ENCODE measurements at places on chromosomes 12 and 14.
A peak's percentile ranks its signal among the peaks of the same experiment; 100 is the strongest.

DNA sequence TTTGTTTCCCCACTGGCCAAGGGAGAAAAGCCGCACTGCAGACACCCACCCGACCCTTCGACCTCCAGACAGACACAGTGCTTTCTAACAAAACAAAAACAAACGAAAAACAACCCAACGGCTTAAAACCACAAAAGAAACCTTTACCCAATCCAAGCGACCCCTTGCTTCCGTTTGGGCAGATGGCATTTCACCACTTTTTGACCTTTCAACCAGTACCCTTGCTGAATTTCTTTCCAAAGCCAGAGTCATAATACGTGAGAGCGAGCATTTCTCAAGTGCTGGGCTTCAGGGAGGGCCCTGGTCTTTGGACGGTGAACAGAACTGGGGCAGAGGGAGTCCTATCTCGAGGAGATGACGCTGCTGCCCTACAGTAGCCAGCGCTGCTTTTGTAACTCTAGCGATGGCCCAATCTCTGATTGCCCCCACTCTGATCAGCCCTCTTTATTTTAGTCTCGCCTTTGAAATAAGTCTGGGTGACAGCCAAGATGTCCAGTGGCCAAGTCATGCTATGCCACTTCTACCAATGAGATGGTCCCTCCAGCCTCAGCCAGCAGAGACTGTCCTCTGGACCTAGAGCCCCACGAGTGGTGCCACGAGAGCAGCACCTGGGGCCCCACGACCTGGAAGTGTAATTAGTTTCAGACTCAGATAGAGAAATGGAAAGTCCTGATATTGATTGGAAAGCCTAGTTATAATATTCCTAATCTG is 21.9 kb upstream of the ADIPOR2 start:
- peak; percentile 66 for DNase-seq

DNA sequence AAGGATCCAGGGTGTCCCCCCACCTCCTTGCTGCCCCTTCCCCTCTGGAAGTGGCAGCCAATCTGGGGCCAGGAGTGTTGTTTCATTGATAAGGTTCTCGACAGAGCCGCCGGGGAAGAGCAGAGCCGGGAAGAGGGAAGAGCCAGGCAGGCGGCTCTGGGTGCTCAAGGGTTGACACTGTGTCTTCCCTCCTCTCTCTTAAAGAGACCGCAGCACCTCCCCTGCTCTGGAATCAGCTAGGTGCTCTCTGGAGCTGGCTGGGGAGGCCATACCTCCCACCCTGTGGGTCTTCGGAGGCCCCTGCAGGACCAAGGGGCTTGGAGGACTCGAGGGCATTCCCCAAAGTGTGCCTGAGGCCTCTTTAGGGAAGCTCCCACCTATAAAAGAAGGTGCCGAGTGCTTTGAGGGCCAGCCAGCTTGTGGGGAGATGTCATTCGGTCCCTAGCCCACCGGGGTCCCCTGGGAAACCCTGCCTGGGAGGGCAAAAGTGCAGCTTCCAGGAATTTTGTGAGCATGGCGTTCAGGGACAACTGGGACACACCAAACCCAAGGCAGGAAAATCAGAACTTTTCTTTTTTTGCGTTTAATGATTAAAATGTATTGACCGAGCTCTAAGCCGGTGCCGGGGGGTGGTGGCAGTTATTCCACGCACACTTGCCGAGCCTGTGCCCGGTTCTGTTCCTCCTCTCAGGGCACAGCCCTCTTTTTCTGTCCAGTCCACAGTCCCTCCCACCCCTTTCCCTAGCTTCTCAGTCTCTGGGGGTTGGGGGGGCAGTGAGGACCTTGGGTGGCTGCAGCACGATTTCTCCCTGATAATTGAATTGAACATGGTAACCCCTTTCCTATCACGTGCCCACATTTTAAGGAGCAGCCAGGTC is 3.0 kb downstream of the SETD1B start:
- DNase-seq, result no peak

DNA sequence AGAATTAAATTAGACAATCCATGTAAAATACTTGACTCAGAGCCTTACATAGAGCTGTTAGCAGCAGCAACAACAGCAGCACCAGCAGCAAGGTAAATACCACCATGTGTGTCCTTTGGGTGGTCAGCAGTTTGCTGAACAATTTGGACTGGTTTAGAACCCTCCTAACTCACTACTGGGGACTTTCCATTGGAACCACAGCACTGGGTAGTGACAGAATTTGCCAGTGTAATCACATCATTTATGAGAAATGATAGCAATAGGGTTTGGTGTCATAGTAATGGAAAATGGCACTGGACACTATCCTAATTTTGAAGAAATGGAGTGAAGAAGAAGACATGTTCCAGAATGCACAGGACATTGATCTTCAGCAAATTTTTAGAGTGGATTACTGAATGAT is 392.8 kb downstream of the RAD51B start:
- DNase-seq, result no peak

DNA sequence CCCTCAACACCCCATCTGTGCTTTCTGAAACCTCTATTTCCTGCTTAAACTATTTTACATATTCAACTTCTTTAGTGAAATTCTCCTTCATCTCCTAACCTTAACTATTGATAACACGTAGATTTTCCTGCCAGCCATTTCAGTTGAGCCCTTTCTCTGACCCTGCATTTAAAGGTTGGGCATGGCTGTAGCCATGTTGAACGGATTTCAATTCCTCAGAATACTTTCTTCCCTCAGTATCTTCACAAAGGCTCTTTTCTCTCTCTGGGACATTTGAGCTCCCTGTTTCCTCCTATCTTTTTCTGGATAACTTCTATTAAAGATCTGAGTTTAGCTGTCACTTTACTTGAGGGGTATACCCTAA is 1.2 kb downstream of the PPHLN1 start:
- no peak for DNase-seq

- DNase-seq, result no peak
These were observed 40.4 kb upstream of the LDHB start for GRCh38 chr12:21697904-21698630.

DNA sequence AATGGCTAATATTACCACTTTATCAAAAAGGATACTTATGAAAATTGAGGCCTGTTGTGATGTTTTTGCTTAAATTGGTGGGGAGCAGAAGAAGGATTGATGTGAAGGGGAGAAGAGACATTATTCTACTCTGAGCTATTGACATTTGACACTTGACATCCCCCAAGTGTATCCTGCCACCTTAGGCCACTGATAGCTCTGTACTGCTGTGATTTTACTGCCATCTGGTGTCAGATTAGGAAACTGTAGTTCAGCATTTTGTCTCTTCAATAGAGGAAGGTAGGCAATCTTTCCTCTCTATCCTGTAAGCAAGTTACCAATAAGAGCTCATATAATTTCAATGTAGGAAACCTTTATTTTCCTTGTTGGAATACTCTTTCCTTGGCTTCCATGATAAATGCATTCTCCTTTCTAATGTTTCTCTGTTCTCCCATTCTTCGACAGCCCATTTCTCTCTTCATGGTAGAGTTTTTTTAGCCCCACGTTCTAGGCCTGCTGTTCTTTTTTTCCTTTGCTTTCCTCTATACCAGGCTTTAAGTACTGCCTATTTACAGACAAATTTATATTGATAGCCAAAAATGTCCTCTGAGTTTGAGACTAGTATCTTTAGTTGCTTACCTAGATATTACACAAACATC is 46.3 kb downstream of the PPHLN1 start:
- DNase-seq, result no peak

DNA sequence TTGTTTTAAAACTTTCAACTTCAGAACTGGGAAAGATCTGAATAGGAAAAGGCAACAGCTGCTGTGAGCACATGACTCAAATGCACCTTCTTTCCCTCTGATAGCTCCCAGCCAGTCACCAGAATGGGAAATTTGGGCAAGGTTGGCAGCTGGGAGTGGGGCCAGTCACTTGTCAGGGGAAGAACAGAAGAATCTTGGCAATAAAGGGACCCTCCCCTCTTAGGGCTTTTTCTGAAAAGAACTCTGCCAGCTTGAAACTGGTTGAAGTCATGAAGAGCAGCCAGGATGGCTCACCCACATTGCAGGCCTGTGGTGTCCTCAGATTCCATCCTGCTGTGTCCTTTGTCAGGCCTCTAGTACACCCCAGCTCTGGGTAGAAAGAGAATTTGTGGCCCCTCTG is 10.3 kb upstream of the RIC8B start:
- DNase-seq, result no peak

DNA sequence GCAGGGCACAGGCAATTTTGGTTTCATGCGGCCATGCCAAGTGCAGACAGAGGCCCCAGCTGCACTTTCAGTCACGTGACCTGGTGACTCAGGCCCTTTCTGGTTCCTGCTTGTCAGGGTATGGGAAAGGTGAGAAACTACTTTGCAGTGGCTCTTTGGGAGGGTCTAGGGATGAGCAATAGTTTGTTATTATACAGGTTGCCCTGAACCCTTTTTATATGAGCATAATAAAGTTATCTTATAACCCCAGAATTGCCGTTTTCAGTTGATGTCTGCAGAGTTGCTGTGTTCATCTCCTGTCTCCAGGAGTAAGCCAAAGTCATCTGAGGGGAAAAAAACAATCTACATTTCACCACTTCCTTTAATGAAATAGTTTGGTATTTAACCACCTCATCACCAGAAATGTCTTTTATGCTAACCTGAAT is 30.9 kb upstream of the EMP1 start:
- DNase-seq, result peak; percentile 54

DNA sequence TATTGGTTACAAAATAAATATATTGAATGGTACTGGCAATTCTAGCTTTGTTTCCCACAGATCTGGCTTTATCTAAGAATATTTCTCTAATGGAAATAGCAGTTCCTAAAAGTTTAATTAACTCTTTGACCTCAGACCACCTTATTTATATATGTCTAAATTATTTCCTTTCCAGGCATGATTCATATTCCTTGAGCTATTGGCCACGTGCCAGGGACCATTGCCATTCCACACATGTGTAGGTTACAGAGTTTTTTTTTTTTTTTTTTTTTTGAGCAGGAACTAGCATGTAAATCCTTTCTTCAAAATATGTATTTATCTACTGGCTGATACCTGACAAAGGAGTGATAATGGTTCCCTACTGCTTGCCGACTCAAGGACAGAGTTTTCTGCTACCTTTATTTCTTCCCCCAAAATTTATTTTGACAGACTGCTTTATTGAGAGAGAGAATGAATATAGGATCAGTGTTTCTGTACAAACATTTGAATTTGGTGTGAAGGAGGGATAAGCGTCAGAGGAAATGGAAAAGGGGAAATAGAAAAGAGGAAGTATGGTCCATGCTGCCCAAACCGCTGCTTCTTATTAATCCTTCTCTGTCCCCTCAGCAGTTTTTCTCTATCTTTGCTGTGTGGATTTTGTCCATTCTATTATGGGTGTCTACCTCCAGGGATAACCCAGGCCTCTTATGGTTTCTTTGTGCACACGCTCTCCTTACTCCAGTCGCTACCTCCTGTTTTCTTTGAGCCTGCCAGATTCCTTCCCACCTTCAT is 36.4 kb downstream of the PDE3A start:
- peak; percentile 15 for DNase-seq

GRCh38 chr12:47710278-47710677 is 4.4 kb upstream of the RPAP3 start:
- DNase-seq, result no peak

- no peak for DNase-seq
These were observed 68.6 kb downstream of the SLC25A47 start for GRCh38 chr14:100391724-100392123.

DNA sequence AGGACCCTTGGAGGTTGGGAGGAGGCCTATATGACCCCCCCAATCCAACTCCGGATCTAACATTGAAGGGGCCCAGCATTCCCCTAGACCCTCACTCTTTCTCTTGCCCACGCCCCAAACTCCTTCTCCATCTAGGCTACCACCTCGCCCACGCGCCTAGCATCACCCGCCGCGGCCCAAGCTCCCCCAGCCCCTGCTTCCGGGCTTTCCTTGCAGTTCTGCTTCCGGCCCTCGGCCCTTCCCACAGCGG is 445 bp downstream of the CERS5 start:
- peak; percentile 32 for DNase-seq

GRCh38 chr12:32606443-32606842 is 72.7 kb upstream of the DNM1L start:
- no peak for DNase-seq

DNA sequence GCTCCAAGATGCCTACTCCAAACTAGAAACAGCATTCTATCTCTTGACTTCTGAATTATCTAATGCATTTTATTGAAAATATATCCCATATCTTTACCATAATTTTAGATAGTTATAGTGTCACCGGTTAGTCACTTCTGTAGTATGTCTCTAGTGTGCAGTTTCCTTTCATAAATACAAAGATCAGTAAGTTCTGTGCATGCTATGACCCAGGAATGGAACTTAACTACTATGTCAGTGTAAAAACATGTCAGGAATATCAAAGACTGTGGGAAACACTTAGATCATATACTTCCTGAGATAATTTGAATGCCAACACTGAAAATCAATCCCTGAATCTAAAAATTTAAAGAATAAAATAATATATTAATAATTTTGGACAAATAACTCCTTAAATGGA is 237.6 kb downstream of the ATXN7L3B start:
- DNase-seq, result no peak

GRCh38 chr14:77593501-77593961 is 22.9 kb downstream of the SPTLC2 start:
- DNase-seq, result no peak

DNA sequence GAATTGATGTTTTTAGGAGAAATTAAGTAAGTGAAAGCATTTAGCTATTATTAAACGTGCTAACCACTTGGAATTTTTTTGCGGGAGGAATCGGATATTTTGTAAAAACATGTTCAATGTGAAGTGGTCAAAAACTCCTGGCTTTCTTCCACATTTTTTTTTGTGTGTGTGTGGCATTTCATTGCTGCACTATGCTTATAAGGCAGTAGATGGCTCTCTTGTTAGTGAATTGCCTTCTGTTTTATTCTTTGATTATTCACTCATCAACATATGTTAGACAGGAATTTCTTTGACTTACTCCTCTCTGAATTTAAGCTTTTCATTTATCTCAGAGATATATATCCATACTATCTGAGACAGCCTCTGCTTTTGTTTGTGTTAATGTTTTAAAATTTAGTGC is 71.3 kb downstream of the DERA start:
- DNase-seq, result no peak

GRCh38 chr14:96729889-96730288 is 67.3 kb upstream of the VRK1 start:
- DNase-seq, result no peak

GRCh38 chr14:75884198-75884611 is 97.6 kb downstream of the TGFB3 start:
- no peak for DNase-seq

GRCh38 chr12:75482646-75483045 is 2.1 kb downstream of the GLIPR1 start:
- DNase-seq, result no peak

DNA sequence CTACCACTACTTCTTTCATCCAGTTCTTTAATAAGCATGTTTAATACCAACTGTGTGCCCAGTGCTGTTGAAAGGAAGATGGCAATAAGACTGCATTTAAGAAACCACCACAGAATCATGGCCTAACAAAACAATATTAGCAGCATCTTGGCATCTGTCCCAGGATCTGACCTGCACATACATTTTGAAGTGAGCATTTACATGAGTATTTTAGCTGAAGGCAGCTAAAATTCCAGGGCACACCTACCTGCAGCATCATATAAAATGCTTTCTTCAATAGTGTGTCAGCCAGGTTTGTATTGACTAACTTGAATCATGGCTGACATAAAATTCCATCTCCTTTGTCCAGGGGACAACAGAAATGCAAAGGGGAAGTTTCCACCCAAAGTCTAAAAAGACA is 65.0 kb upstream of the ARHGAP5 start:
- no peak for DNase-seq

All from left ventricle myocardium inferior (tissue), 1 donor.